ENCODE measurements at places on chromosomes 4 and X.

- no peak for DNase-seq
Measured at GRCh38 chr4:6747294-6748051, 31.5 kb downstream of the BLOC1S4 start.

DNA sequence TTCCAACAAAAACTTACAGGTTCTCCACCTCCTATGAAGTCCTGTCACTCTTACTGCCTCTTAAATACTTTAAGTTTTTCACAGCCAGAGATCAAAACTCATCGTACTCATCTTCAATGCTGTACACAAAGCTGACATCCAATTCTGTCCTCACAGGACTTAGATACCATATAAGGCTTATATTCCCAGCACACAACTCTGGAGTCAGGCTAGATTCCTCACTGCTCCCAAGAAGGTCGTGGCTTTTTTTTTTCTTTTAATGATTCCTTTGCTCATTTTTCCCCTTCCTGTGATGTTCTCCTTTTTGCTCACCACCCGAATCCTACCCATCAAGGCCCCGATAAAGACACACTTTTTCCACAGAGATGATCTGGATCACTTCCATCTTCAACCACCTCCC, 914 bp downstream of the TRAPPC2 start:
- DNase-seq = no peak

- peak; percentile 44 for DNase-seq
Measured at GRCh38 chrX:38805432-38806389, 4.5 kb downstream of the MID1IP1 start.

- DNase-seq = no peak
Measured at GRCh38 chr4:165094873-165095272, 17.8 kb downstream of the TMEM192 start.

- DNase-seq = no peak
Measured at GRCh38 chrX:40260146-40260747, 162.5 kb upstream of the BCOR start.

GRCh38 chrX:33183361-33183760, 28.0 kb downstream of the DMD start:
- DNase-seq = no peak

Measured in glutamatergic neuron (in vitro differentiated cells).